ENCODE measurements at places on chromosomes 7 and 10.

- DNase-seq, result no peak
Observed at GRCh38 chr7:2872296-2872874, 28.3 kb upstream of the GNA12 start.

DNA sequence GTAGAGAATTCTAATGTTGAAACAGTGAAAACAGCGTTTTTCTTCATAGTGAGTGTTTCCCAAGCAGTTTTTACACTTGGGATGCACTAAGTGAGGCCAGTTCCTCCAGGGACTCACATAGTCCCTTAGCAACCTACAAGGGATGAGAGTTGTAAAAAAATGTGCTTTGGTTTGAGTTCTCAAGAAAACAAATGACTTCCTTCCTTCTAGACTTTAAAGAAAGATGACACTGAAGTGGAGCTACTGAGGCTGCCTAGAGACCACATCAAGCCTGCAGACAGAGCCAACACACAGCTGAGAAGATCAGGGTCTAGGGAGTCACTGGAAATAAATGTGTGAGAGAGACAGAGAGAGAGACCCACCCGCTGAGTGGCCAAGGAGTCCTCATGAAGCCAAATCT, 264.4 kb downstream of the TNS3 start:
- no peak for DNase-seq

- DNase-seq, result peak; percentile 78
Observed at GRCh38 chr7:132742189-132742612, 165.9 kb upstream of the PLXNA4 start.

DNA sequence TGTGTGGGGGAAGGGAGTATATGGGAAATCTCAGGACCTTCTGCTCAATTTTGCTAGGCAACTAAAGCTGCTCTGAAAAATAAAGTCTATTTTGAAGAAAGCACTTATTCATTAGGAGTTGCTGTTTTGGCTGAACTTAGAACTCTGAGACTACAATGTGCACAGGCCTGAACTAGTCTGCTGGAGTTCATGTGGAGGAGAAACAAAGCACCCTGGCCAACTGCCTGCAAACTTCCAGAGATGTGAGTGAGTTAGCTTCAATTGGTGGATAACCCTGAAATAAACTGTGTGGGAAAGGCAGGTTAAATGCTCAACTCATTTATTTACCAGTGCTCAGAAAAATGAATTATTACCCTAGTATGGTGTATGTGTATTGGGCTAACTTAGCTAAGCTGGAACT, 17.3 kb upstream of the FAM241B start:
- no peak for DNase-seq

GRCh38 chr10:44193567-44194220, 191.2 kb downstream of the CXCL12 start:
- no peak for DNase-seq

DNA sequence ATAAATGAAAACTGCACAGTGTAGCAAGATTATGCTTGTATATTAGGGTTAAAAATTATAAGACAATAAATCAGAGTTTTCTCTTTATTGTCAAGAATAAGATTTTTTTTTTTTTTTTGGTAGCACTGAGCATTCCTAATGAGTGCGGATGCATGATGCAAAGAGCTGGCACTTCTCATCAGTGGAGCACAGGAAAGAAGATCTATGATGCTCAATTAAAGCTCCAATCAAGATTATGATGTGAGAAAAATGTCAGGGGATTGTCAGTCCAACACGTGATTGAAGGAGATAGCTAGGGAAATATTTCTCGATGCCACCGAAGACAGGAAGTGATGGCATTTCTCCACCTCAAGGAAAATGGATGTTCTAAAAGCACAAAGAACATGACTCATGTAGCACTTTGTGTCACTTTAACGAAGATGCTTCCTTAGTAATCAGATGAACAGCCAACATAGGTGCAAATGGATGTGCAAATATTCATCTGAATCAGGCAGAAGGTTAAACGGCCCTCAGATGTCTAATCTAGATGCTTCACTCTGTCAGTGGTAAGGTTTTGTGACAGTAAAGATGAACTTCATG, 240.9 kb downstream of the THSD7A start:
- peak; percentile 40 for DNase-seq

DNA sequence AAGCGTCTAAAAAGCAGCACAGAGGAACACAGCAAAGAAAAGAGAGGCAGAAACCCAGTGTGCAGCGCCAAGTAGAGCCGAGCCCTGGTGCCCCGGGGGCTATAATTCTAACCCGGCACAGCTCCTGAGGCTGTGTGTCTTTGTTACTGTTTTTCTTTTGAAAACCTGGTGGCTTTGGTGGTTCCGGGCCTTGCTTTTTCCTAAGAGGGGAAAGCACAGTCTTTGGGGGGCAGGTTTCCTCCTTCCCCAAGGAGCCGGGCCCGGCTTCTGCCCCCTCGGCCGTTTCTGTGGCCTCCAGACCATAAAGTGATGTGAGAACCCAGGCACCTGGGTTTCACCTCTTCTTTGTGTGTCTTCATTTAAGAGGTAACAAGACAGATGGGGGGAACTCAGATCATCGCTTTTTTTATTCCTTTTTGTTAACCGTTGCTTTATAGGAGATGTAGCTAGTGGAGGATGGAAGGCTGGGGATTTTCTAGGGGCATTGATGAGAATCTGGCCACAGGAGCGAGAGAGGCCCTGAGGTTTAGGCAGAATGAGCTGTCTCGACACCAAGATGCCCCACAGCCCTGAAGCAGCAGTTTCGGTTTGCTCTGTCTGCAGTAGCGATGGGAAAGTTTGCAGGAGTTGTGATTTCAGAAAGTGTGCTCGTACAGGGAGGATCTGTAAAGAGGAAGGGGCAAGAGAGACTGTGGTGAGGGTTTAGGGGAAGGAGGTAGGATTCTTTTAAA, 367.8 kb upstream of the GALNT17 start:
- DNase-seq, result no peak

DNA sequence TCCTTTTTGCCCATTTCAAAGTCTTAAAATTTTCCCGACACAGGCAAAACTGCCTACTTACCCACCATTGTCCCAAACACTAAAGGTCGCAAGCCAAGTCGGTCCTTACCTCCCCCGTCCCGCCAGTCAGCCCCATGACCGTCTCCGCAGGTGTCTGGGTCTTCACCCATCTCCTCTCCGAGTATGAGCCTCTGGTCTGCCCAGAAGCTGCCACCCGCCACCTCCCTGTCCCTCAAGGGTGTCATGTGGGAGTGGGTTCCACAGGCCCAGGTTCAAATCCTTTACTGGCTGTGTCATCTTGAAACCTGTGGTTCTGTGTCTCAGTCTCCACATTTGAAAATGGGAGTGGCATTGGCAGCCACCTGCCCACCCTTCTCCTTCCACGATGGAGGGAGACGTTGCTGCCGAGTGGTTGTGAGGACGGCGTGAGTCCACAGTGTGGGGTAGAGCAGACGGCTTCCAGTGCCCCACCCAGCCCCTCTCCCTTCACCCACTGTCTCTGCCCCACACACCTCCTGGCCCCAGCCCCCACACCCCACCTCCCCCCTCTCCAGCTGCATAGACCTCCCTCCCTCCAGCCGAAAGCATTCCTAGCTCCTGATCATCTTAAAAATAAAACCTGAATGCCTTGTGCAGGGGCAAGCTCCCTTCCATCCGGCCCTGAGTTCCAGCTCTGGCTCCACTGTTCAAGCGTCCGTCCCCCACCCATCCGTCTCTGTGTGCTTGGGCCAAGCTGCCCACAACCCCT, 35.3 kb downstream of the FOXL3 start:
- DNase-seq, result no peak

DNA sequence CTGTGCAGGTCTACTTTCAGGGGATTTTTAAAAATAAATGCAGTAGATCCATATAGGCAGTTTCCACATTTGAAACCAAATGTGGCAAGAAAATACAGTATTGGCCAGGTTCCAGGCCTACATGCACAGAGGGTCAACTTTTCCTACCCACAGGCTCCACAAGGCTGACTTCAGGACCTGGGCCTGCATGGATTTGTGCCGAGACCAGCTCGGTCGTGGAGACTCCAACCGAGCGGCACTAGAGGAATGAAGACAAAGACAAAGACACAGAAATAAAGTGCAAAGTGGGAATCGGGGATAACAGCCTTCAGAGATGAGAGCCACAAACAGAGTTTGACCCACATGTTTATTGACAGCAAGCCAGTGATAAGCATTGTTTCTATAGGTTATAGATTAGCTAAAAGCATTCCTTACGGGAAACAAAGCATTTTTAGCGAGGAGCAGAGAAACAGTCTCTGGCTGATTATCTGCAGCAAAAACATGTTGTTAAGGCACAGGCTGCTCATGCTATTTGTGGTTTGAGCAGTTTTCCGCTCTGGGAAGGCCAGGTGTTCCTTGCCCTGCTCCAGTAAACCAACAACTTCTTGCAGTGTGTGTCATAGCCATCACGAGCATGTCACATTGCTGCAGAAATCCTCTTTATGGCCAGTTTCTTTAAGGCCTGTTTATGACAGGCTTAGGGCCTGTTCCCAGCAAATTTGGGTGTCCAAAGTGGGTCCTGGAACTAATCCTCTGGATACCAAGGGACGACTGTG, 52.6 kb downstream of the ZNF37A start:
- no peak for DNase-seq

GRCh38 chr10:132900211-132900756, 42.1 kb downstream of the CFAP46 start:
- no peak for DNase-seq

- no peak for DNase-seq
Observed at GRCh38 chr10:113604572-113604971, 51.7 kb downstream of the HABP2 start.

DNA sequence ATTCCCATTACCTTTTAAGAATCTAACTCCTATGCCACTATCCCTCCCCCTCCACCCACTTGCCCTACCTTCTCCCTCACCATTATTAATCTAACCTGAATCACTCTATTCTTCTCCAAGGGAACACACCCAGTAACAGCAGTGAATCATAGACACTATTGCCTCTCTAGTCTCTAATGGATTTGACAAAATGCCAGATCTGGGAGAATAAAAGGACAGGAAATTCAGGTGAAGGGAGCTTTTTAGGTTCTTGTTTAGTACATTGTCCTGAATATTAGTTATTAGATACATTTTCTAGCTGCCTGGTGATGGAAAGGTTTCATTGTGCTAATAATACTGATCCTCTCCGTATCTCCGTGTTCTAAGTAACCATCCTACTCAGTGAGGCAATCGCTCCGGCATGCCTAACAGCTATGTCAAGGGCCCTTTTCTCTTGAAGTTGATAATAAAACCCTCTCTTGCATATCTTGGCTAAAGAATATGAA, 4.1 kb upstream of the SFR1 start:
- DNase-seq, result peak; percentile 82

DNA sequence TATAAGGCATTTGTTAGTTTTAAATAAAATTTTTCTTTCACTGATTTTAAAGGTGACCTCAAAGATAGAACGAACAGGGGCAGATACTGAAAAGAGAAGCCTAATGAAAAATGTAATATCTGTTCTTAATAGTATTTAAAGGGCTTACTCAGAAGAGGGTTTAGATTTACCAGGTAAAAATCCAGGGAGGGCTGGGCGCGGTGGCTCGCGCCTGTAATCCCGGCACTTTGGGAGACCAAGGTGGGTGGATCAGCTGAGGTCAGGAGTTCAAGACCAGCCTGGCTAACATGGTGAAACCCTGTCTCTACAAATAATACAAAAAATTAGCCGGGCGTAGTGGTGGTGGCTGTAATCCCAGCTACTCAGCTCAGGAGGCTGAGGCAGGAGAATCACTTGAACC, 108.3 kb upstream of the CNTNAP2 start:
- DNase-seq, result no peak

All from A172 (cell line).